ENCODE measurements at places on chromosomes 12 and 14.

GRCh38 chr12:15192720-15193119, 28.5 kb downstream of the RERG start:
- no peak for DNase-seq

DNA sequence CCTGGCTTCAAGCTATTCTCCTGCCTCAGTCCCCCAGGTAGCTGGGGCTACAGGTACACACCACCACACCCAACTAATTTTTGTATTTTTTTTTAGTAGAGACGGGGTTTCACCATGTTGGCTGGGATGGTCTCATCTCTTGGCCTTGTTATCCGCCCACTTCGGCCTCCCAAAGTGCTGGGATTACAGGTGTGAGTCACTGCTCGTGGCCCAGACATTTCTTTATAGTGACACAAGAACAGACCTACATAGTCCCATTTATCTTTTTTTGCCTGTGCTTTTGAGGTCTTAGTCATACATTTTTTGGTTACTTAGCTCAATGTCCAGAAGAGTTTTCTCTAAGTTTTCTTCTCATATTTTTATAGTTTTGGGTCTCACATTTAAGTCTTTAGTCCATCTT, 247.4 kb downstream of the SYT10 start:
- no peak for DNase-seq

DNA sequence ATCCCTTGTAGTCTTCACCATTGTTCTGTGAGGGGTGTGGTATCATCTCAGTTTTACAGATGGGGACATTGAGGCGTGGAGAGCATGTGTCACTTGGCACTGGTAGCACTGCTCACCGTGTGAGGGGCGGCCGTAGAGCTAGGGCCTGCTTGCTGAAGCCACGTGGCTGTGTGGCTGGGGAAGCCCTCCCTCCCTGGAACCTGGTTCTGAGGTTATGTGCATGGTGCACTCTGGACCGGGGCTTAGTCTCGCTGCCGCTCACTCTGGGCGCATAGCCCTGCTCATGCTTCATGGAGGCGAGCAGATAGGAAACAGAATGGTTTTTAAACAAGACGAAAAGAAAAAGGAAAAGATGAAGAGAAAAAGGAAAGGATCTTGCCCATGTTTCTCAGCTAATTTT, 46.1 kb downstream of the CACNA1C start:
- no peak for DNase-seq

DNA sequence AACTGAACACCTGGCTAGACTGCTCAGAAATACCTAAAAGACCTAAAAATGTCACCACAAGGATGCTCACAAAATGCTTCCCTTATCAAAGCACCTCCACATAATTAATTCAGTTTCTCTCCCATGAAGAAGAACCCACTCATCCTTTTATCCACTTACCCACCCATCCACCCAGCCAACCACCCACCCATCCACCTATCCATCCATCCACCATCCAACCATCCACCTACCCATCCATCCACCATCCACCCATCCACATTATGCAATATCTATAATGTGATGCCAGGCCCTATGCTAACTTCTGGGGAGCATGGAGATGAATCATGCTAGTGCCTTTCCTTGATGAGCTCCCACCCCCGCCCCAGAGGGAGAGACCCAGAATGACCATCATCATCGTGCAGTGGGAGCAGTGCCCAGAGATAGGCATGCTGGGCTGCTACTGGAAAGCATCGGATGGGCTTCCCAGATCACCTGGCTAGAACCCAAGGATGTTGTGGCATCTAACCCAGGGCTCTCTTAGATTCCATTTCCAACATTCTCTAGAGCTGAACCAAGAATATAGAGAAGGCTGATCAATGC, 166.6 kb downstream of the TTC7B start:
- no peak for DNase-seq

DNA sequence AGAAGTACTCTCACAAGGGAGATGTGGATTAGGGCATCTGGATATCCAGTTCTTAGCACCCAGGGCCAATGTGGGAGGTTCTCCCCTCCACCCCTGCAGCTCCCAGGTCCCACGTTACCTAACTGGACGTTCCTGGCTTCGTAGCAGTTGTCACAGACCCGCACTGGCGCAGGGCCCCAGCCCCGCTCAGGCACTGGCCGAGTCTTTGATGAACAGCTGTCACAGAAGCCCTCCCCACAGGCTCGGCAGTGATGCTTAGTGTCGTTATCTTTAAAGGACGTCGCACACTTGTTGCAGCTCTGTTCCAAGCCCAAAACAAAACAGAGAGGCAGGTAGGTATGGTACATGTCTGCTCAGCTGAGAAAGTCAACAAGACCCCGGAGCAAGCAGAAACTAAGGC, 48.4 kb downstream of the DCAF4 start:
- no peak for DNase-seq

GRCh38 chr12:56425193-56425592, 24.0 kb downstream of the TIMELESS start:
- no peak for DNase-seq

DNA sequence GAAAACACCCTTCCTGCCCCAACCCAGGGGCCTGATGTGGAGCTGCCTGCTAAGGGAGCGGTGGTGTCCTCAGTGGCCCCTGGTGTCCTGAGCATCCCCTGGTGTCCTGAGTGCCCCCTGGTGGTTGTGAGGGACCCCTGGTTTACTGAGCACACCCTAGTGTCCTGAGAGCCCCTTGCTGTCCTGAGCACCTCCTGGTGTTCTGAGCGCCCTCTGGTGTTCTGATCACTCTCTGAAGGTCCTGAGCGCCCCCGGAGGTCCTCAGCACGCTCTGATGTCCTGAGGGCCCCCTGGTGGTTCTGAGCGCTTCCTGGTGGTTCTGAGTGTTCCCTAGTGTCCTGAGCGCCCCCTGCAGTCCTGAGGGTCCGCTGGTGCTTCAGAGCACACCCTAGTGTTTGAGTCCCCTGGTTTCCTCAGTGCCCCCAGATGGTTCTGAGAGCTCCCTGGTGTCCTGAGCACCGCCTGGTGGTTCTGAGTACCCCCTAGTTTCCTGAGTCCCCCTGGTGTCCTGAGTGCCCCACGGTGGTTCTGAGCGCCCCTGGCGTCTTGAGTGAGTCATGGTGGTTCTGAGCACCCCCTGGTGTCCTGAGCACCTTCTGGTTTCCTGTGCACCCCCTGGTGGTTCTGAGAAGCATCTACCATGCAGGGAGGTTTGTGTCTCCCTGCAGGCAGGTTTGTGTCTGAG, 1004.2 kb downstream of the TMEM121 start:
- DNase-seq, result no peak

GRCh38 chr12:106865683-106866082, 90.0 kb upstream of the TMEM263 start:
- no peak for DNase-seq

GRCh38 chr14:51783765-51784164, 76.6 kb upstream of the GNG2 start:
- DNase-seq, result no peak

DNA sequence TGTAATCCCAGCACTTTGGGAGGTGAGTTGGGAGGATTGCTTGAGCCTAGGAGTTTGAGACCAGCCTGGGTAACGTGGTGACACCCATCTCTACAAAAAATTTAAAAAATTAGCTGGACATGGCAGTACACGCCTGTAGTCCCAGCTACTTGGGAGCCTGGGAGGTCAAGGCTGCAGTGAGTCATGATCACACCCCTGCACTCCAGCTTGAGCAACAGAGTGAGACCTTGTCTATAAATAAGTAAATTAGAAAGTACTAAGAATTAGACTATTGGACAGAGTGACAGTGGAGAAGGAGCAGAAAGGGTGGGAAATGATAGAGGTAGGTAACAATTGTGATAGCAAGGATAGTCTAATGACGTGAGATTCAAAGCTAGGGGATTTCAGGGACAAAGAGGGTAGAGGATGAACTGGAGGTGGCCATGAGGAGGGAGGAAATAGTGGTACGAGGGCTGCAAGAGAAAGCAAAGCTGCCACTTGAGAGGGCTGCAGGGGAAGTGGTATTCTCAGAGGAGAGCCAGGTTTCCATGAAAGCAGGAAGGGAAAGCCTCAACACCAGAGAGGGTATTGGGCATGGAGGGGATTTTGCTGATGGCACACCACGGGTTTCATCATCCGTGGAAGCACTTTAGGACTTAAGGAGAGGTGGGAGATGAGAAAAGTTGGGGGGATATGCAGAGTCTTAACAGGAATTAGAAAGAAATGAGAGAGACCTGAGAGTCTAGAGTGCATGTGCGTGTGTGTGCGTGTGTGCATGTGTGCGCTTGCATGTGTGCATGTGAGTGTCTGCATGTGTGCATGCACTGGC, 85.6 kb downstream of the SYNE2 start:
- no peak for DNase-seq

- DNase-seq, result no peak
These were observed 36.8 kb upstream of the G2E3 start for GRCh38 chr14:30521899-30522736.

GRCh38 chr14:76937181-76938091, 91.1 kb downstream of the IRF2BPL start:
- no peak for DNase-seq

DNA sequence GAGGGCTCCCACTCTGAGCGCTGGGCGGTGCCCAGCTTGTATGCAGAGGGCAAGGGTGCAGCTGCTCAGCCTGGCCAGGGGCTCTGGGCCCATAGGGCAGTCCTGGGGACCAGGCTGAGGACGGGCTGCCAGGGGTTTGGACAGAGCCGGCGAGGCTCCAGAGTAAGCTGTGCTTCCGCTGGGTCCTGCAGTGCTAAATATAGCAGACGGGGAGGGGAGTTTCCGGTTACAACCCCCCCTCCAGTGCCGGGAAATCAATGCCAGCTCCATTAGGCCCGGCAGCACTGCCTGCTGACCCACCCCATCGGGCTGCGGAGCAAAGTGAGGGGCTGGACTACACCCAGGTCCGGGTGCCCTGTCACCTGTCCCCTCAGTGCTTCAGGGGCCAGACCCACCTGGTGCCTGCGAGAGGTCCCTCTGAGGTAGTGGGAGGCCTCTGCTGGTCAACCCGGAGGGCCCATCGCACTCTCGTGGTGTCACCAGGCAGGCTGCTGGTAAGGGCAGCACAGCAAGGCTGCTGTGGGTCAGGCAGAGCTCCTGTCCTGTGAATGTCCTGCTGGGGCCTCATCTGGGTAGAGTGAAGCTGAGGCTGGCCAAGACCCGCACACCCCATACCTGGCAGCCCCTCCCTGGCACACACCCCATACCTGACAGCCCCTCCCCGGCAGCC, 2.6 kb upstream of the JAG2 start:
- no peak for DNase-seq
